ENCODE measurements at places on chromosomes 11 and 22.

- DNase-seq, result no peak
Measured at GRCh38 chr11:106551744-106552673, 466.3 kb downstream of the GUCY1A2 start.

GRCh38 chr11:74950374-74950969 is 1.4 kb downstream of the SPCS2 start:
- DNase-seq, result no peak

DNA sequence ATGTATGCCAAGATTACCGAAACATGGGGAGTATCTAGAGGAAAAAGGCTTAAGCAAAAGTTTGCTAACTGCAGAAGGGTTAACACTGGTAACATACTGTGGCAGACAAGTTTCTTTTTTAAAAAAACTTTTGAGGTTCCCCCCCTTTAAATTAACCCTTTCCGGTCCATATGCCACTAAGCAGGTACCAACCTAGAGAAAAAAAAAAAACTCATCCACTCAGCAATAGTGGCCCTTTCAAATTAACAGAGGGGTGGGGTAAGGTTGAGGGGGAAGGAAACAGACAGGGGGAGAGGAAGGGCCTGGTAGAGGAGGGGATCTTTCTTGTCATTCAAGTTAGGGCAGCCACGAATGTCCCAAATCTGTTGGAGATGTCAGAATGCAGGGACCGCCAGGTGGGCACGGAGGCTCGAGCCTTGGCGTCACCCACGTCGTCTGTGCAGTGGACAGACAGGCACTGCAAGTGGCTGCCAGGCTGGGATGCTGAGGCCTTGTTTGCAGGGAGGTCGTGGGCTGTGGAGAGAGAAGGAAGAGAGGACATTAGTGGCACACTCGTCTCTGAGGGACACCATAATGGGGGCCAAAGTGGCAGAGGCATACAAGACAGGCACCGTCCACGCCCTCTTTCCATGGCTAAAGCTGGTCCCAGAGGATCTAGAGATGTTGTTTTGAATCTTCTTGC is 50.8 kb downstream of the MN1 start:
- no peak for DNase-seq

- DNase-seq, result no peak
Measured at GRCh38 chr11:100689141-100689540, 2.1 kb downstream of the ARHGAP42 start.

DNA sequence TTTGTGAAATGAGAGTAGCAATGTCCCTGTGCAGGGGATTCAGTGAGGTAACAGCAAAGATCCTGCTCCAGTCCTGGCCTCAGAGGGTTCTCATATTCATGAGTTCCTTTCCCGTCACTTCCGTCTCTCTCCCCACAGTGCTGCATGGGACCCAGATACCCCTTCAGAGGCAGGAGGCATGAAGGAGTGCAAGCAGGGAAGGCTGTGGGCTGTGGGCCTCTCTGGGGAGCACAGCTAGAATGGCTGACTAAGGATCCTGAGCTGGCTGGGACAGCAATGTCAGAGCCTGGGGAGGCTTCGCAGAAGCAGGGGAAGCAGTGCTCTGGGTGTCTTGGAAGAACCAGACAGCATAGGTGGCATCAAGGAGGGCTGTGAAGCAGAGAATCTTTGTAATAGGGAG is 13.0 kb downstream of the PKNOX2 start:
- DNase-seq, result no peak

- no peak for DNase-seq
Measured at GRCh38 chr22:30305519-30305905, 16.2 kb upstream of the CASTOR1 start.

- DNase-seq, result no peak
Measured at GRCh38 chr22:45817745-45818423, 146.2 kb downstream of the ATXN10 start.

GRCh38 chr22:27252282-27253049 is 549.1 kb downstream of the MN1 start:
- DNase-seq, result peak; percentile 50

DNA sequence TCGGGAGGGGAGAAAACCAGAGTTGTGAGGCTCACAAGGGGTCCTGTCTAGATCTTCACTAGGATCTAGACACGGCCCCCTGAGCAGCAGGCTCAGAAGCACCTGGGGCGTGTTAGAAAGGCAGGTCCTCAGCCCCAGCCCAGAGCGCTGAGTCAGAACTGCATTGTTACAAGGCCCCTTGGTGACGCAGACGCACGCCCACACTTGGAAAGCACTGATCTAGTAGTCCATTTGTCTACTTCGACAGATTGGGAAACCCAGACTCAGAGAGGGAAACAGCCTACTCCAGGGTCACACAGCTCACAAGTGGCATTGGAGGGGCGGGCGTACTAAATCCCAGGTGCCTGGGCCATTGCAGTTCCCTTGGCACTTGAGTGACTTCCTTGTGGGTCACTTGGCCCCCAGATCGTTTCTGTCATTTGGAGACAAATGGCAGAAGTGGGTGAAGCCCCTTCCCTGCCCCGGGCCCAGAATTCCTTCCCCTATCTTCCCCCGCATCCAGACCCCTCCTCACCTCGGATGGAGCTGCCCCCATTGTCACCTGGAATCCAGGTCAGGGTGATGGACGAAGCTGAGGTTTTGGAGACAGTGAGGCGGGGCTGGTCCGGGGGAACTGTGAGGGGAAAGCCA is 110.8 kb downstream of the CEP164 start:
- DNase-seq, result peak; percentile 46

DNA sequence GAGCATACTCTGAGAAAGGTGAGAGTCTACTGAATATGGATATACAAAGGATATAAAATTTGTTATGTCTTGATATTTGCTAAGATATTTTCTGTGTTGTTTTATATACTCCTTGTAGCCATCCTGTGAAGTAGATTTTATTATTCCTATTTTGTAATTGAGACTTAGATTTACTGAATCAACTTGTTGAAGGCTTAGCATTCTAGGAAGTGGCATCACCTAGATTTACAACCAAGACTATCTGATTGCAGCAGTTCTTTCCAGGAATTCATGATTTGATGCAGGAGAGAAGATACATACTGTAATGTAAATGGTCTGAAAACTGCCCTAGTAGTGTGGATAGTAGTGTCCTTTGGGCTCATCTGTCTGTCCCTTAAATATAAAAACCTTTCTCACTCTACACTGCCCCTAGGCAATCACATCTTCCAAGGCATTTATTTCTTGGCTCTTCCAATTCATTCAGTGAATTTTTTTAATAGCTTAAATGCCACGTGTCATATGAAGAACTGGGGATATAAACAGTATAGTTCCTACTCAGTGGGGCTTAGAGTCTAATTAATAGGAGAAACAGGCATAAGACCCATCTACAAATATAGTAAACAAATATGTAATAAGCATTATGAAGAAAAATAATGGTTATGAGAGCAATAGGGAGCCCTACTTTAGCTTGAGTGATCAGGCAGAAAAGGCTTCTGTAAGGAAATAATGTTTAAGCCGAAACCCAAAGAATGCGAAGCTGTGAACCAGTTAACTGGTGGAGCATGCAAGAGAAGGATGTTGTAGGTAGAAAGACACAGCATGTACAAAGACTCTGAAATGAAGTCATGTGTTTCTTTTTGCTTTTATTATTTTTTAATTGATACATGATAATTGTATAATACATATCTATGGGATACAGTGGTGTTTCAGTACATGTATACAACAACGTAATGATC is 13.6 kb downstream of the IPO7 start:
- DNase-seq, result no peak

- DNase-seq, result no peak
Measured at GRCh38 chr11:57274904-57275498, 38.0 kb upstream of the APLNR start.

- DNase-seq, result no peak
Measured at GRCh38 chr22:33789690-33790253, 130.5 kb downstream of the LARGE1 start.

DNA sequence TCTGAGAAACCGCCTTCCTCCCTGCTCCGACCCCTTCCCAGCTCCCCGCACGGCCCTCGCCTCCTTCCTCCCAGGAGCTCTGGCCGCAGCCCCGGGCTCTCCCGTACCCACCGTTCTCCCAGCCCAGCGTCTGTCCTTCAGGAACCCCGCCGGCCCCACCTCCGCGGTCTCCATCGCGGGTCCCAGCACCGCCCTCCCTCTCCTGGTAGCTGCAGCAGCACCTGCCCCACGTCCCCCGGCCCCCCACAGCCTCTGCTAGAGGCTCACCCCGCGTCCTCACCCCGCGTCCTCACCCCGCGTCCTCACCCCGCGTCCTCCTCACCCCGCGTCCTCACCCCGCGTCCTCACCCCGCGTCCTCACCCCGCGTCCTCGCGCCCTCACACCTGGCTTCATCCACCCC is 85.9 kb downstream of the WNT7B start:
- DNase-seq, result no peak

DNA sequence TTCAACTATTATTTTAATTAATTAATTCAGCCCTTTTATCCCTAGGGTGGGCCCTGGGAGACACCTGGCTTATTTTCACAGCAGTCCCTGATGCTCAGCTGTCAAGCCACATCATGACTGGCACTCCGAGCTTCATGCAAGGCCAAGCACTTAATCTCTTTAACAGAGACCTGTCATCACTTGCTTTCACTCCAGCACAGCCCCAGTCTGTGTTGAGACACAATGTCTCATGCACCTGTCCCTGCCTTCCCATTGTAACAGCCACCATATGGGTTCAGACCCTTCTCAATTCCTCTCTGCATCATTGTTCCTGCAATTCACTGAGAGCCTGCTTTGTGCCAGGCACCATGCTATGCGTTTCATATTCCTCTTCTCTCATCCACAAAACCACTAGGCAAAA is 222.2 kb upstream of the TENM4 start:
- no peak for DNase-seq

DNA sequence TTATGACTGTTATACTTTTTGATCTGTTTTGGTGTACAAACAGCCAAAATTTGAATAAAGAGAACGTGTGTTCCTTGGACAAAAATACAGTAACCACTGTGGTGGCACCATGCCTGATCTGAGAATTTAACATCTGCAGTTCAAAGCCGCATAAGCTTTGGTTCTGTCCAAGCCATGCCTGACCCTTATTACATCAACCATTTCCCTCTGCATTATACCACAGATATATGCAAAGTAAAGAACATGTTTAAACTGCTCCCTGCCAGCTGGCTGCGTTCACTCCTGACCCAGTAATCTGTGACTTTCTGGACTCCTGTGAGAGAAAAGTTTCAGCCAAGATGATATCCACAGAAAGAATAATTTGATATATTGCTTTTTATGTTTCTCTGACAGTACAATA is 890.5 kb upstream of the ANO3 start:
- DNase-seq, result no peak

GRCh38 chr22:22877523-22878210 is 9.9 kb upstream of the IGLL5 start:
- DNase-seq, result peak; percentile 76

DNA sequence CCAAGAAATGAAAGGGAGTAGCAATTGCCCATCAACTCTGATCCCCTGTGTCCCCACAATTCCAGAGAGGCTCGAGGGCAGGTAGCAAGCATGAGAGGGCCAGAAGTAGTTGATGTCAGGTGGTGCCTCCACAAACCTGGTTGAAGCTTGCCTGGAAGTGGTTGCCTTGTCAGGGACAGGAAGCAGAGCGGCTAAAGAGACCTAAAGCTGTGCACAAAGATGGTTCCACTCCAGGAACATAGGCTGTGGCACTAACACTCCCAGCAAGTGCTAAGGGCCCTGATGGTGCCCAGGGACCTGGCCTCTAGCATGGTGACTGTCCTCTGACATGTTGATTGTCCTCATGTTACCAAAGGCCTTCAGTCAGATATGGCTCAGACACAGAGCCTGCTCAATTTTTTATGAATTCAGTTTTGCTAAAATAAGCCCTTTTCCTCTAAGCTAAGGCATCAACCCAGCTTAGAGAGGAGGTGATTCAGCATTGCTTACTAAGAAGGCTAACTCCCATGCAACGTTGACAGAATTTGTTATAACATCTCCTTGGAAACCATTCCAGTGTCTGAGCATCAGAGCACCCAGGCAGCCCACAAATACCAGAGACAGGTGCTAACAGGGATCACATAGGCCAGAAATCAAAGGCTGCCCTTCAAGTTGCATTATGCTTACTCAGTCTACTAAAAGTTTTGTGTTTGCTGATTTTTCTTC is 196.3 kb upstream of the ARHGAP20 start:
- no peak for DNase-seq

DNA sequence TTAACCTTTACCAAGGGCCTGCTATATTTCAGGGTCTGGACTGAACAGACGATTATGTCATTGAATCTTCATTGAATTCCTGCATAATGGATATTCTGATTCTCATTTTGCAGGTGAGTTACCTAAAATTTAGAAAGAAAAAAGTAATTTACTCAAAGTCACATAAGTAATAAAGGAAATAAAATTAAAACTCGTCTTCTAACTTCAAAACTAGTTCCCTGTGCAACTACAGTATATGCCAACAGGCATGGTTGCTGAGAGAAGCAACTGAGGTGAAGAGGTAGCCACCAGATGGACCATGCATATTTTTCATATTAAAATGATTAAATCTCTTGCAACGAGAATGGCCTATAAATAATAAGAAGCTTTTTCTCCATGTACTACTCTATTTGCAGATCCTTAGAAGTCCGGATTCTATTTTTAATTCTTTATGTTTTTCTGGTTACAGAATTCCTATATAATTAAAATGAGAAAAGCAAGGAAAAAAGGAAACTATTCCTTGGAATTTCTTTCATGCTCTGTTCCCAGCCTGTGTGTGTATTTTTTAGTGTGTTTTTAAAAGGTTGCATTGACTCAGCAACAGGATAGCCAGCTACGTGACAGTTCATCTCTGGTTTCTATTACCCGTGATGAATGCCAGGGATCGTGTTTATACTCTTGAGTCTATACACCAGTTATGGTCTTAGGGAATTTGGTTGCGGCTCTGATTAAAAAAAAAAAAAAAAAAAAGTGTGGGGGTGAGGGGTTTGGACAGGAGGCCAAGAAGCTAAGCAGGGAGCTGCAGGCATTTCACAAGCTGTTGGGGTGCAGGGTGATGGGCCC is 186.8 kb downstream of the ETS1 start:
- no peak for DNase-seq

DNA sequence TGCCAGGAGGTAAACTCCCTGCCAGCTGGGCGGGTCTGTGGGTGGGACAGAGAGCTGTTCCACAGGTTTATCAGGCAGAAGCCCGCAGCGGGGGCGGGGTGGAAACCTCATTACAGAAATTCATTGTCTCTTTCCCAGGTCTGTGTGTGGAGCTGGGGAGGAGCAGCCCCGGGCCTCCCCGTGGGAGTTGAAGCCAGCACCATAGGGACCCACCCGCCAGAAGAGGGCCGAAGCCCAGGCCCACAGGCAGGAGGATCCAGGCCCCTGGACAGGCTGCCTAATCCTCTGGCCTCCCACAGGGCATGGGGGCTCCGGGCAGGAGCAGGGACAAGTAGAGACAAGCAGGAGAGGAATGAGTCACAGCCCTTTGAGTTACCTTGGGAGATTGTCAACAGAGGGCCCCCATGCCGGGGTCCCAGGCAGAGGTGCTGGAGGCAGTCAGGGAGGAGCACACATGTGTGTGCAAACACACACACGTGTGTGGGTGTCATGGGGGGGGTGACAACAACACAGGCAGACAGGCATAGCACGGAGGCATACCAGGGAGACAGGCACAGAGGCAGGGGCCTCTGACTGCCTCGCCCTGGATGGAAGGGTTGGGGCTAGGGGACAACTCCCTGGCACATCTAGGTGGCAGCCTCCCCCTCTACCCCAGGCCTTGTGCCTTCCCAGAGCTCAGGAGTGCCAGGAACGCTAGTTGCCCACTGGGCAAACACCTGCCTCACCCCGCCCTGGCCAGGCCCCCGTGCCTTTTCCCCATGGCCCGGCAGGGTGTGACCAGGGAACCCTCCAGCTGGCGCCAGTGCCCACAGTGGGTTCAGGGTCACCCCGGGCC is 1.4 kb downstream of the CDC42BPG start:
- DNase-seq, result no peak

Data from A673 (cell line).